CD4-positive, alpha-beta memory T cell (primary cell): ENCODE measurements at places on chromosomes 7 and 10. TPM values are rescaled to one million over a fixed set of nuclear protein-coding genes. Genes with fewer than 3 reads are reported as not detected.

SSMEM1 gene
- not detected for total RNA-seq

TFPI2 gene
- not detected for total RNA-seq

FAM131B gene
- 0.61 TPM for total RNA-seq

ZNF248 gene
- total RNA-seq = 18.7 TPM

DNA sequence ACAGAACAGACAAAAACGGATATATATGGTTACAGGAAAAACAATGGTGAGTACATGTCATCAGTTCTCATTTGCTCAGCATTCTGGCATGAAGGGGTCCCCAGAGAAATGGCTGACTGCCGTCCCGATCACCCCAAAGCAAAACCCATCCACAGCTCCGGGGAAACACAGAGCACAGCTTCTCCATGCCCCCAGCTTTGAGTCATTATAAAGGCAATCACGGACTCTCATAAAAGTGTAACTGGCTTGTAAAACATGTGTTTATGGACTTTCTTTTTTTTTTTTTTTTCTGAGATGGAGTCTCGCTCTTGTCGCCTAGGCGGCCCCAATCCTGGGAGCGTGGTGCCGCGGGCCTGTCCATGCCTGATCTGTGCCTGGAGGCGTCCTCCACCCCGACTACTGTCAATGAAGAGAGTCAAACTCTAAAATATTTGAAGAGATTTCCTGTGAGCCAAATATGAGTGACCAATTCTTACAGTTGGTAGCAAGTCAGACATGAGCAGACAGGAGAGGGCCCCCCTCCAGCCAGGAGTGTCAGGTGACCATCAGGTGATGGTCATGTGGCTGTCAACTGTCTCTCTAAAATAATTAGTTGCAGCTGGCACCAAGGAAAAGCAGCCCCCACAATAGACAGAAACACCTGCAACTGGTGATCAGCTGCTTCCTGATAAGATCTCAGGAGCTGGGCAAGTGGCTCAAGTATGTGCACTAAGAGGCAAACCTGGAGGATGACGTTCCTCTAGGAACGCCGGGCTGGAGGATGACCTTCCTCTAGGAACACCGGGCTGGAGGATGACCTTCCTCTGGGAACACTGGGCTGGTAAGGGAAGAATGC is 21.7 kb upstream of the NOM1 start:
- H3K36me3 ChIP-seq = no peaks in the 10 kb centered on the region
- H3K4me1 ChIP-seq = peaks cover 19% of the 10 kb centered on the region
- no peak overlapping the region for H3K27ac ChIP-seq
- DNase-seq = no peak
- H3K27me3 ChIP-seq = no peaks in the 10 kb centered on the region

DNA sequence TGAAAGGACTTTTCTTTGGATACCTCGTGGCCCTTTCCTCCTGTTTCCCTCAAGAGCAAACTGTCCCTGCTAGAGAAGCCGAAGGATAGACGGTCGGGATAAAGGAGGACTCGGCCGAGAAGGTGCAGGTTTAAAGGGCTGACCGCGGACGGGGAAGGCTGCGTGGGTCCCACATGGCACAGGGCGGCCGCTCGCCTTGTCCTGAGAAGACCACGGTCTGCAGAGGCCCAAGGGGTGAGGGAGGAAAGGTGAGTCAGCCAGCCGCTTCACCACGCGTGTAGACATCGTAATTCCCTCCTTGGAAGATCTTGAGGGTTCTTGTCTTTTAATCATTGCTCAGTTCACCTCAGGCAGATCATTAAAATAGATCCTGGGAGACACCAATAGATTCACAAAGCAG is 253.8 kb downstream of the DPP6 start:
- no peak overlapping the region for H3K27ac ChIP-seq
- no peak overlapping the region for H3K4me3 ChIP-seq
- no peaks in the 10 kb centered on the region for H3K36me3 ChIP-seq
- no peak for DNase-seq

- no peaks in the 10 kb centered on the region for H3K36me3 ChIP-seq
- H3K4me3 ChIP-seq = no peak overlapping the region
- no peak for DNase-seq
- H3K4me1 ChIP-seq = peaks cover 7% of the 10 kb centered on the region
- no peaks in the 10 kb centered on the region for H3K27me3 ChIP-seq
Observed at GRCh38 chr10:84543948-84544347, 215.6 kb downstream of the CCSER2 start.

GRCh38 chr7:128867241-128867640 is 4.6 kb downstream of the ATP6V1F start:
- H3K36me3 ChIP-seq = peaks cover 5% of the 10 kb centered on the region
- H3K4me3 ChIP-seq = no peak overlapping the region
- H3K27me3 ChIP-seq = no peaks in the 10 kb centered on the region
- H3K27ac ChIP-seq = no peak overlapping the region
- peaks cover 27% of the 10 kb centered on the region for H3K4me1 ChIP-seq

GRCh38 chr7:28270536-28270935 is 89.9 kb upstream of the JAZF1 start:
- no peaks in the 10 kb centered on the region for H3K36me3 ChIP-seq
- no peak for DNase-seq
- no peaks in the 10 kb centered on the region for H3K27me3 ChIP-seq
- no peak overlapping the region for H3K27ac ChIP-seq
- H3K4me3 ChIP-seq = no peak overlapping the region

GRCh38 chr10:110850099-110850498 is 21.6 kb upstream of the PDCD4 start:
- DNase-seq = no peak
- H3K4me3 ChIP-seq = no peak overlapping the region
- no peaks in the 10 kb centered on the region for H3K27me3 ChIP-seq
- H3K4me1 ChIP-seq = peaks cover 65% of the 10 kb centered on the region
- H3K36me3 ChIP-seq = no peaks in the 10 kb centered on the region
